Anterior cingulate cortex (tissue), 58 donors: ENCODE measurements at places on chromosomes 2 and 18.
A peak's percentile ranks its signal among the peaks of the same experiment; 100 is the strongest.

GRCh38 chr18:57440331-57441070 lies 5.3 kb downstream of the ONECUT2 start:
- no peak for DNase-seq

DNA sequence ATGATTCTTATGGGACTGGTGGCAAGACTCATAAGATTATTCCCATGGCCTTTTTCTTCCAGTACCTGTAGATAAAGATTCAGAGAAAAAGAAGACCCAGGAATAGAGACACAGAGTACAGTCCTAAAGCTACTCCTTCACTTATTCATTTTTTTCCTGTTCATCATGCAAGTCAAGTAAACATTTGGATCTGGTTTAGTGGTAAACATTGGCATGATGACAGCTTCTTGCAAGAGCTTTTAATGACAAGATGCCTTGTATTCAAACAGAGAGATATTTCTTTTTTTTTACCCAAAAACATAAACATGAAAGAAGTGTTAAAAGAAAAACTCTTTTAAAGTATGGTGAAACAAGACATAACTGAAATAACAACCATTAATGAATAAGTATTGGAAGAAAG lies 20.2 kb downstream of the CXCR2 start:
- DNase-seq, result no peak

GRCh38 chr18:56492136-56492535 lies 146.3 kb downstream of the TXNL1 start:
- DNase-seq, result no peak

- no peak for DNase-seq
Measured at GRCh38 chr2:202071107-202071506, 1.9 kb upstream of the KIAA2012 start.

DNA sequence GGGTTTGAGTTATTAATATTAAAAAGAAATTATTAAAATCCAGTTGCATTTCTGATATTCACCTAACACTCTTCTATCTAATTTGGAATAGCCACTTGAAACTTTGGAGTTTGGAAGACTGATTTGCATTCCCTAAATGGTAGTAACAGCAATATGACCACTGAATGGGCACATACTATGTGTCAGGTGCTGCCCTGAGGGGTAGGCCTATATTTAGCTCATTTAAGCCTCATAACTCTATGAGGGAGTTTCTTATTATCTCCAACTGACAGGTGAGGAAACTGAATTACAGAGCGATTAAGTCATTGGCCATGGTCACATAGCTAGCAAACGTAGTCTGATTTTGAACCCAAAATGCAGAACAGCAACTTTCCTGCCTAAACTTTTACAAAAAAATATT lies 77.3 kb downstream of the VWA3B start:
- DNase-seq, result no peak

GRCh38 chr2:151765760-151766410 lies 31.6 kb upstream of the NEB start:
- DNase-seq, result no peak

- DNase-seq, result no peak
Measured at GRCh38 chr2:235745597-235745996, 251.8 kb downstream of the AGAP1 start.

- DNase-seq, result no peak
Measured at GRCh38 chr2:63977904-63978303, 41.3 kb downstream of the VPS54 start.

GRCh38 chr2:177888581-177888980 lies 184.0 kb downstream of the PDE11A start:
- DNase-seq, result no peak

DNA sequence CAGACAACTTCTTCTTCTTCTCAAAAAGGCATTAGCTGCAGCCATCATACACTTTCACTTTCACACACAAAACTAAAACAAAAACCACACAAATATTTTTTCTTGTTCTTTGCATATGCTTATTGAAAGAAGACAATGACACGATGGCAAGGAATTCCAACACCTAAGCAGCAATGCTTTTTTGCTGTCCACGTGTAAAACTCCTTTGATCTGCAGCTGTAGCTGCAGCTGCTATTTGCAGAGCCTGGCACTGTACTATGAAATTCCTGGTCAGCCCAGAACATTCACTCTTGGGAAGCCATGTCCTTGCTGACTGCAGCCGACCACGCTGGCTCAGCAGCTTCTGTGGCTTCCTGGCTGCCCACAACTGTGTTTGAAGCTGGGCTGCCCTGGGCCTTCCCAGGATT lies 316.2 kb downstream of the CDH2 start:
- DNase-seq, result no peak

DNA sequence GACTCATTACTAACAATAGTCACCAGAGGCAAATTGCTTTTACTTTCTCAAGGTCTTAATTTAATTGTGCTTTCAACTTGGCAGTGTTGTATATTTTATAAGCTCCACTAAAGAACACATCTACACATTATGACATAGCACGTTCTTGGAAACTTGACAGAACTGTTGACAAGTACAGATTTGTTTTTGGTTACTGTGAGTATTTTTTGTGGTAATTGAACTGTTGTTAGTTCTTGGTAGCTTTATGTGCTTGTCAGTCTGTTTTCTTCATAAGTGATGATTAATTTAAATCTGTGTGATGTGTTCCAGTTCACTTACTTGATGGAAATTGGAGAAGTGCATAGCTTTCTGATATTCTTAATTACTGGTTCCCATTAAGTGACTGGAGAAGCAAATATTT lies 63.9 kb downstream of the COMMD1 start:
- DNase-seq, result no peak

DNA sequence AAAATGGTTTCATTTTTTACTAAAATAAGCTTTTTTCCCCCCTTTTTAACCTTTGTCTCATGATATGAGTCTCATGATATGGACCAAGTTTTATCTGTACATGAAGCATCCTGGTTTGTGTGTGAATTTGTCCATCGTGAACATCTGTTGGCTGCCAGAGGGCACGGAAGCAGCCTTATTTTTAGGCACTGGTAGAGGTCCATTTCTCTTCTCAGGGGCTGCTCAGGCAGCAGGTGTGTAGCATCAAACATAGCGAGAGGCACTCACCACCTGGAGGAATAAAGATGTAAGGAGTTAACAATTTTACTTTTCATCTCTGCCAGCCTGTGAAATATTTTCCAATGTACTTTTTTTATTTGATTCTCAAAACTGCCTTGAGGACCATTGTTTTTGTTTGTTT lies 134.5 kb downstream of the RHBDD1 start:
- no peak for DNase-seq

DNA sequence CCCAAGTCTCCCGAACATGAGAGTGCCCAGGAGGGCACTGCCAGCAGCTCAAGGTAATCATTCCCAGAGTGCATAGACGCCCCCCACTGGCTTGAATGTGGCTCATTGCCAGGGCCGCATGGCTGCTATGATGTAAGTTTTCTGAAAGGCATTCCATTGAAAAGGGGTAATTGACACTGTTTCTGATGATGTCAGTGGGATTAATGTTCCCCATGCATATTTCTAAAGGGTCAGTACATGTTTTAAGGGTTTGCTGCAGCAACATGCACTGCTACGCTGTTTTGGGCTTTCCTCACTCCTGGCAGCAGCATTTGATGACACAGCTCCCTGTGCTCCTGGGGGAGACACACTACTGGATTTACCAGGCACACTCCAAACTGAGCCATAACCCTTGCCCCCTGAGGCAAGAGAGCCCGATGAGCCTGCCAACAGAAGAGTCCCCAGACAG lies 36.7 kb downstream of the KIAA2012 start:
- DNase-seq, result no peak

GRCh38 chr2:12498286-12498685 lies 218.4 kb upstream of the TRIB2 start:
- DNase-seq, result no peak

DNA sequence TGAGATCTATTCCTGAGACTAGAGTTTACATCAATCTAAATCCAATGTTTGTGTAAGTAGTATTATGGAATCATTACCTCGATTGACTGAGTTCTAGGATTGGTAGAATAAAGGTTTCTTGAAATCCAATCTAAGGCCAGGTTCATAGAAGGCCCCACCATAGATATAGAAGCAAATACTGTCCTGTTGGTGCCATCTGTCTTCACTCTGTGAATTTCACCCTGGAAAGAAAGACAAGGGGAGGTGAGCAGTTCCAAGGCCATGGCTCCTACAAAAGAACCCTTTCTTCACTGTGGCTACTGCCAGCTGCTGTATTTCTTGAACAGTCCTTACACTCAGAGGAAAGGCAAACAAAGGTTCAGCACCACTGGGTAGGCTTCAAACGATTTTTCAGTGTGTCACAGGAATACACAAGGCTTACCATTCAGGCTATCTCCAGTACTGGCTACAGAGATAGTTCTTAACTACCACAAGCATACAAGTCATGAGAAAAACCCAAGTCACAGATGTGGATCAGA lies 137.0 kb downstream of the LRP2 start:
- DNase-seq, result no peak

DNA sequence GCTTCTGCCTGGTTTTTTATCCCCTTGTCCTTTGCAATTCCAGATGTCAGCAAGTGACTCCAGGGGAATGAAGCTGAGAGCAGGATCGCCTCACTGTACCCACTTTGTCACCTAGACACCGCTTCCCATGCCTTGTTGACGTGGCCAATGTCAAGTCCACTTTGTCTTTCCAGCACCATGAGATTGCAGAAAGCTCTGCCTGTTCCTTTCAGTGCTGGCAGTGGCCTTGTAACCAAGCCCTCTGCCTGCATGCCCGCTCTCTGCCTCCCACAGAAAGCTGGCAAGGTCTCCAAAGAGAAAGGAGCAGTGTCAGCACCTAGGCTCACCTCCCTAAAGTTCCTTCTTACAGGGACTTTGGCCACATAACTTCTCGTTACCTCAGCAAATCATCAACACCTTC lies 282.2 kb upstream of the ST6GAL2 start:
- DNase-seq, result no peak

GRCh38 chr2:30191819-30192271 lies 39.5 kb upstream of the LBH start:
- DNase-seq, result no peak

DNA sequence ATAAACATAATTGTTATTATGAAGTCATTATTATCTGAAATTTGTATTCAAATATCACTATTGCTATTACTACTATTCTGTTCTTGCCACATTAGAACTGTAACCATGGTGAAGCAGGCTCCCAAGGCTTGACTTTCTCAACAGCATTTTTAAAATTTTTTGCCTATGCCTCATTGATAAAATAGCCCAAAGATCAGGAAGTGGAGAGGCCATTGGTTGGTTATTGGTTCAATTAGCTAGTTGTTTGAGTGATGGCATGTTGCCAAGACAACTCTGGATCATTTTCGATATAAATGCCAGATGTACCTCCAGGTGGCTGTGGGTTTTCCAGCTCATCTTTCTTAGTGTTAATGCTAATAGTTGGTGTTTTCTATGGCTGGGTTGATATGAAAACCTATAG lies 513.5 kb downstream of the TRIB2 start:
- no peak for DNase-seq

GRCh38 chr2:129479892-129480291 lies 499.6 kb upstream of the RAB6C start:
- DNase-seq, result no peak

DNA sequence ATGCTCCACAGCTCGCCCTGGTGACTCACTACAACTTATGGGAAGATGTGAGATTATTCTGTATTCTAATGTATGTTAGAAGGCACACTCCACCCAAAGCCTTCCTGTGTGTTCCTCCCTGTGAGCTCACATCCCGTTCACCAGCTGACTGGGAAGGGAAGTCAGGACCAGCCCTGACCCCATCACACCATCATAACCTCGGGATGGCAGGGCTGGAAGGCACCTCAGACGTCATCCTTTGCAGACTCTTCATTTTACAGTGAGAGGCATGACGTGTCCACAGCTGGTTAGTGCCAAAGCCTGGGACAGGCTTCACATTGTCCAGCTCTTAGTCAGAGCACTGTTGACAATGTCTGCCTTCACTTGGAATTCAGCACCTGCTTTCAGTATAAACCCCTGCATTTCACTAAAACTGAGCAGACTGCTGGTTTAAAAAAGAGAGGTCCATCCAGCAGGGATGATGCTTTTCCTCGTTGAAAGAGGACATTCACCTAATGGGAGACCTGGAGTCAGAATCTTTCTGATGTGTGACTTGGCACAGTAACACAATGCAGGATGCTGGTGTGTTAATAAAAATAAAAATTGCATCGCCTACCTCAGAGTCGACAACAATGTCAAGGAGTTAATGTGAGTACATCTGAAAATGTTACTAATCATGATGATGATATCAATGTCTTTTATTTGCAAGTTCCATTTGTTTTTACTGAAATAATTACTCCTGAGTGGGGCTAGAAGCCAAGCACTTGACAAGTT lies 418.0 kb upstream of the TNP1 start:
- DNase-seq, result peak; percentile 72

DNA sequence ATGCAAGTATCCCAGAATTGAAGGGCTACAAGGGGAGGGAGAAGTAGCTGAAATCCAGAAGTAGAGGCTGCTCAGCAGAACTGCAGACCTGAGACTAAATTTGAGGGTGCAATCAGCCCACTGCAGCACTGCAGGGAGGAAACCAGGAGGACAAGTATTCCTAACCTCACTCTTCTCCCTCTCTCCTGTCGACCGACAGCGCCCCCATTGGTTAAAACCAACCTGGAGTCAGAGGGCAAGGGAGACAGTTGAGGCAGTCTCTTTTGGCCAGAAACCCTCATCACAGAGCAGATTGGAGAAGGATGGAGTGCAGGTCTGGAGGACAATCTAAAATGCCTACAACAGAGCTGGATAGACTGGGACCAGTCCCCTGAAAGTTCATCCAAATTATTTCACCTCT lies 768.9 kb upstream of the KLHL29 start:
- no peak for DNase-seq

GRCh38 chr18:28494151-28494550 lies 317.2 kb upstream of the CDH2 start:
- DNase-seq, result no peak

DNA sequence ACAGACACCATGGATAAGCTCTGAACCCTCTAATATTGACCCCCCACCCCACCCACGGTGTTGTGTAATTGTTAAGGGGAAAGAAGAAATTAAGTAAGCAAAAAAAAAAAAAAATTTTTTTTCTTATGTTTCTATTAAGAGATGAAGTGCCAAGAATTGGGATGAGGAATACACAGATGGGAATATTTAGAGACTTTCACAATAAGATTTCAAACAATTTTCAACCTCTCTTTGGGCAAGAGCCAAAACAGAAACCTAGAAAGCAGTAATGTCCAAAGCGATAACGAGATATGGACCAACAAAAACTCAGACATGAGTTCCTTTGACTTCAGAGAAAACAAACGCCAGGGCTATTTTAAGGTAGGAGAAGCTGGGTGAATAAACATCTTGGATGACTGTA lies 14.4 kb downstream of the PIEZO2 start:
- no peak for DNase-seq

DNA sequence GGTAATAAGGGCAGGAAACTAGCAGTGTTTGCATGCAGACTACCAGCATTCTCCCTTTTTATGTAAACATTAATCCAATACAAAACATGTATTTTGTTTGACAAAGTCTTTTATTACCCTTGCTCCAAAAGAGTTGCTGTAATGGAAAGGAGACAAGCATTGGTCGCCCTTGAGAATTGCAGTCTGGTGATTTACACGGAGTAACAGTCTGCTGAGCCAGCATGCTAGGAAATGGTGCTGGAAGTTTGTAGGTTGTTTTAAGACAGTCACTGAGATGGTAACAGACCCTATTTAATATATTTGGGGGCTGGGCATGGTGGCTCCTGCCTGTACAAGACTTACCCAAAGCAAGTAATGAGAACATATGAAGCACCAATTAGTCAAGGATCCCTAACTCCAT lies 2.8 kb upstream of the PRKCE start:
- DNase-seq, result no peak
